ENCODE measurements at places on chromosomes 7 and 10.

- no peak for DNase-seq
Measured at GRCh38 chr10:86961481-86962091, 3.2 kb downstream of the SNCG start.

DNA sequence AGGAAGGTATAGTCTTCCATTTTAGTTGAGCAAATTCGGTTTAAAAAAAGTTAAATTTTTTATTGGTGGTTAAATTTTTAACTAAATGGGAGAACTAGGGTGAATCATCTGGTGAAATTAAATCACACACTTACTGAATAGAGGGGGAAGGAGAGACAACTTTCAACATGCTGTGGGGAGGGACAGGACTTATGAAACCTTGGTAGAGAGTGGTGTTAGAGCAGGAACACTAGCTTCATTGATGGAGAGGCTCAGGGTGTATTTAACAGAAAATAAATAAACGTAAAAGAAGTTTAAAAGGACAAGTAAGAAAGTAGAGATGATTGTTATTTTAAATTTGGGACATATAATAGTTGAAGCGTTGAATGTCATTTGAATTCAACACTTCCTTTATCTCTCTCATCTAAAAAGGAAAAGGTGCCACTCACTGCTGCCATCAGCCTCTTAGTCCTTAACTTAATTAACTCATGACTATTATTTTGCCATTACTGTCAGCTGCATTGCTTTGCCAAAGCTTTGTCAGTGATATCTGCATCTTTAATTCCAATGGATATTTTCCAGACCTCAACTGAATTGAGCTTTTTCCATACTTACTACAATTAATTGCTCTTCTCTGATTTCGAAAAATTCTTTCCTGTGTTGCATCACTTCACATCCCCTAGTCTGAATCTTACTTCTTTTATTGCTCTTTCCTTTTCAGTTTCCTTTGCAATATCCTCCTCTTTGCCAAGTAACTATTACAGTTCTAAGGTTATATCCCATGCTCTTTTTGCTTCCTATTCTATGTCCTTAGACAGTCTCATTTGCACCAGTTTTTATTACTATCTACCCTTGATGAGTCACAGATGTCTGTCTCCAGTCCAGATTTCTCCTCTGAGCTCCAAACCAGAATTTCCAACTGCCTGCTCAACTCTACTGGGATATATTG, 71.7 kb downstream of the GNAT3 start:
- DNase-seq: no peak

GRCh38 chr10:89554433-89554832, 19.0 kb upstream of the SLC16A12 start:
- no peak for DNase-seq

DNA sequence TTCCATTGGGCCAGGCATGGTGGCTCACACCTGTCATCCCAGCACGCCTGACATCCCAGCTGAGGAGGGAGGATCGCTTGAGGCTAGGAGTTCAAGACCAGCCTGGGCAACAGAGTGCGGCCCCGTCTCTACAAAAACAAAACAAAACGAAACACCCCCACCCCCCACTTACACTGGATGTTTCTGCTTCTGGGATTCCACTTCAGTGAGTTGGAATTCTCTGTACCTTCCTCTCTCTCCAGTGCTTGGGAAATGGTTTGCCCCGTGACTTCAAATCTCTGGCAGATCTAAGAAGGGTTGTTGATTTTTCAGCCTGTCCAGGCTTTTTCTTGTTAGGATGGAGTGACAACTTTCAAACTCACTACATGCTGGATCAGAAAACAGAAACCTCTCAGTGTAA, 106.9 kb downstream of the ANLN start:
- no peak for DNase-seq

- no peak for DNase-seq
Measured at GRCh38 chr7:103594186-103594585, 148.2 kb upstream of the SLC26A5 start.

- no peak for DNase-seq
Measured at GRCh38 chr7:67896721-67897120, 900.1 kb downstream of the TYW1 start.

GRCh38 chr7:6307762-6308161, 35.3 kb upstream of the CYTH3 start:
- DNase-seq: no peak
